ENCODE measurements at places on chromosomes 1 and 21.
A peak's percentile ranks its signal among the peaks of the same experiment; 100 is the strongest.

- DNase-seq, result no peak
These were observed 1313.1 kb downstream of the MRPL39 start for GRCh38 chr21:24294171-24294570.

- DNase-seq, result peak; percentile 78
These were observed 37.5 kb upstream of the LAMC2 start for GRCh38 chr1:183148599-183148998.

DNA sequence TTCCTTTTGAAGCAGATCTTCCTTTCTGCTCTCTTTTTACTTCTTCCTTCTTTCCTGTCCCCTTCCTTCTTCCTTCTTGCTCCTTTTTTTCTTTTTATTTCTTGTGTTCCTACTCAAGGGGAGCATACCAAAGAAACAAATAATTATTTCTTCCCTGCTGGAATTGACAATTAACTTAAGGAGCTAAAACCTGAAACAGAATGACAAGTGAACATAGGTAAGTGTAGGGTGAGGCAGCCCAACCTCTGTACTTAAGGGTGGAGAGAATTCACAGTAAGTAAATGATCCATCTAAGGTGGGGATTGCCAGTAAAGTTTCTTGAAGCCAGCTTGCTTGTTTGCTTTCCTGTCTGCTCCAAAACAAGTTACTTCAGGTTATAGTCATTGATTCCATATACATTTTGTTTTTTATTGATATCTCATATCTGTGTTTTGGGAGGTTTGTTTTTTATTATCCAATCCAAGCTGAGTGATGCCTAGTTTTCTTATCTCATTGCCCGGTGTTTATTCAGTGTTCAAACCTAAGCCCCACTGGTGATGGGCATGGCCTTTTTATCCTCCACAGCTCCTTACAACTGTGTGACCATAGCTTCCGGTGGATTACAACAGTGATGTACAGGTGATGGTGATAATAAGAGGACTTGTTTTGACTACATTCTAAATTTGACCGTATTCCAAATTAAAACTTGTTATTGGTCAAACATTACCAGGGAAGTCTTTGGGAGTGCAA, 133.2 kb upstream of the IVNS1ABP start:
- DNase-seq, result no peak

GRCh38 chr1:231931846-231932454, 305.4 kb downstream of the DISC1 start:
- no peak for DNase-seq

GRCh38 chr1:228443395-228443794, 26.7 kb upstream of the TRIM17 start:
- DNase-seq, result no peak

DNA sequence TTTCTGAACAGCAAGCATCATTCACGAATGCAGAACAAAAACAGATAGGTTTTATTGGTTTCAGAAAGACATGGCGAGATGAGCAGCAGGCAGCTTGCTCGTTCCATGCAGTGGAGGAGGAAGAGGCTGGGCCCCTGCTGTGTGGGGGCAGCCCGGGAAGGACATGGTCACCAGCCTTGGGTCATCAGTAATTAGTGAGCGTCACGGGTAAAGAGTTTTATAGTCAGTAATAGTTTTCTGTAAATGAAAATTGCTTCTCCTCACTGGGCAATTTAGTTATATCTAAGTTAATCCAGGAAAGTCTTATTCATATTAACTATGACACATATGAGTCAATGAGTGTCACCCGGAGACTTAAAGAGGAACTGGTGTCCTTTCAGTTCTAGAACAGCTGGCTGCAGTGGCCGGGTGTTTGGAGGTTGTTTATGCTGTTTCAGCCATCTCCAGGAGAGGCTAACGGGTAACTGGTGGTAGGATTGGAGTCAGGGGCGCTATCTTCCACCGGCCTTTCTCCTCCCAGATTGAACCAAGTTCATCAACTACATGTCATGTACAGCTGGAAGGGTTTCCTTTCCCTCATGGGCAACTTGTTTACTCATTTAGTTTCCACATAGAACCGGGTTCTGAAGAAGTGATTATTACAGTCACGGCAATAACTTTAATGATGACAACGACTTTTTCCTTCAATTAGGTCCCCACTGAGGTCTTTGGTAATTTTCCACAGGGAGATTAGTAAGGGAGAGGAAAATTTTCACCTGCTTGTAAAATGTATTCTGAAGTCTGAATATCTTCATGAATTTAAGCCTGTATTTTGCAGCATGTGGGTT, 34.6 kb upstream of the SLC45A1 start:
- no peak for DNase-seq

- no peak for DNase-seq
These were observed 61.9 kb downstream of the RHBG start for GRCh38 chr1:156430866-156431265.

- DNase-seq, result no peak
These were observed 4.1 kb upstream of the TTLL10 start for GRCh38 chr1:1169429-1170214.

DNA sequence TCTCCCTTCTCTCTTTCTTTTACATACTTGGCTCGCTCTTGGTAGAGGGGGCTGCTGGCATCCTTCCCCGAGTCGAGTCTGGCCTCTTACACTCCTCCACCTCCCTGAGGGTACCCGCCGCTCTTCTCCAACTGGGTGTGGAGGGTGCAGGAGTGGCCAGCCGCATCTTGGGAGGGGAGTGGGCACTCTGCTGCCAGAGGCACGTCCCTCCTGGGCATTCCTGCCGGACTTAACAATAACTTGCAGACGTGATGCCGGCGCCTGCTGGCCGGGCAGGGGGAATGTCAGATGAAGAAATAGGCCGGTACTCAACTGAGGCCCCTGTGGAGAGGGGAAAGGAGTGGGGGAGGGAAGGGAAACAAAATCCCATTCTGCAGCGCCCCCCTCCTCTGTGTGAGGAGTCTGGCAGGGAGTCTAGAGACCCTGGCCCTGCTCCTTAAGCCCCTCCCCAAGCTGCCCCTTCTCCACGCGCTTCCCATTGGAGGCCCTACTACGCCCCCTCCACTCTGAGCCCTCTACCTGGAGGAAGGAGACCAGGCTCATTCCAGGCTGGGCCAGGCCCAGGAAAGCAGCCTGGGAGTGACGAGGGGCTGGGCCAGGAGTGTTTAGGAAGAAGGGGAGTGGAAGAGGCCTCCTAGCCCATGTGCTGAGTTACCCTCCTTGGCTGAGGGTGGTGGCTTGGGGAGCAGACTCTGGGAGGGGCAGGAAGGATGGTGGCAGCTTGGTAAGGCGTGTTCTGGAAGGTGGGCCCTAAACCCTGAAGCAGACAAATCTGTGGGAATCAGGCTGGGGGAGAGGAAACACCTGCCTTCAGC, 1.8 kb downstream of the ATP2B4 start:
- peak; percentile 87 for DNase-seq

DNA sequence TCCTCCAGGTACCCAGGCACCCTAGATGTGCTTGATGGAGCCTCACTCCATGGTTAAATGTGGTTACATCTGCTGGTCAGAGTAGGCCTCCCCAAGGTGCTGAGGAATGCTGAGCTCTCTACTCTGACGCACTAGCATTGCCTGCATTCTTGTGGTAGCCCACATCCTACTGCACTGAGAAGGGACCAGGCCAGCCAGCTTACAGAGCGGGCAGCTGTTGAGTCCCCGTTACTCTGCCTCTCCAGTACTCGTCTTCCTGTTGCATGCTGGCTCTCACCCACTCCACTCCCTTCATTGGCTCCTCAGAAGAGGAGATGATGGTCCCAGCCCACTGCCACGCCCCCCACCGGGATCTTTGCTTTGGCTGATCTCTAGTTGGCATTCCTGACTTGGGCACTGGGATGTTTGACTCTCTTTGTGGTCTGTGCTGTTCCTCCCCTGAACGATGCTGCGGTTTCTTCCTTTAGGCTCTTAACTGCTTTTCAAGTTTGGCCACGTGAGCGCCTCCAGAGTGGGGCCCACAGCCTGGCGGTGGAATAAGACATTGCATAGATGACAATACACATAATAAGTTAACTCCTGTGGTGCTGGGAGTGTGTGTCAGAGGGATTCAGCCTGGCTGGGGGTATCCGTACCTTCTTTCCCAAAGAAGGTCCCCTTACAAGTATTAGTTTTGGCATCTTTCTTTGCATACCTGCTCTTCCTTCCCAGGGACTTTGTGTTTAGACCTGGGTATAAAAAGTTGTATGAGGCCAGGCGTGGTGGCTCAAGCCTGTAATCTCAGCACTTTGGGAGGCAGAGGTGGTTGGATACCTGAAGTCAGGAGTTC, 18.6 kb downstream of the AZIN2 start:
- DNase-seq, result peak; percentile 100

- no peak for DNase-seq
These were observed 17.1 kb downstream of the KIF17 start for GRCh38 chr1:20700636-20701215.

- no peak for DNase-seq
These were observed 55.5 kb upstream of the TRAPPC10 start for GRCh38 chr21:43956670-43957035.

- peak; percentile 85 for DNase-seq
These were observed 58.1 kb upstream of the COA6 start for GRCh38 chr1:234315091-234315541.

DNA sequence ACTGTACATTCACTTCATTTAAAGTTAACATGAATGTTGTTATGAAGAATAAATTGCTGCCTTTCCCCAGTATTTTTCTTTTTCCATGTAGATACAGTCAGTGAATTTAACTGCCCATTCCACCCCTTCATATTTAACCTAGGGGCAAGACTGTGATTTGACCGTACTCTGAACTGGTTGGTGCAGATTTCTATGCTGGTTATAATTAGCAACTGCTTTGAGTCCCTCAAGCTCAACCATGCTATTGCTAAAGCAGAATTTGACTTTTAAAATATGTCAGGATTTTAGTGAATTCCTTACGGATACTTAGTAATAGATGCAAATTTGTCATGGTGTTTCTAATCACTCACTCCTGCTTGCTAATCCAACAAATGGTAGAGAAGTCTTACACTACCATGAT, 57.2 kb downstream of the IGSF5 start:
- DNase-seq, result no peak
